ENCODE measurements at places on chromosomes 16 and 17.

- no peak for DNase-seq
These were observed 32.0 kb downstream of the MBTPS1 start for GRCh38 chr16:84084570-84085270.

DNA sequence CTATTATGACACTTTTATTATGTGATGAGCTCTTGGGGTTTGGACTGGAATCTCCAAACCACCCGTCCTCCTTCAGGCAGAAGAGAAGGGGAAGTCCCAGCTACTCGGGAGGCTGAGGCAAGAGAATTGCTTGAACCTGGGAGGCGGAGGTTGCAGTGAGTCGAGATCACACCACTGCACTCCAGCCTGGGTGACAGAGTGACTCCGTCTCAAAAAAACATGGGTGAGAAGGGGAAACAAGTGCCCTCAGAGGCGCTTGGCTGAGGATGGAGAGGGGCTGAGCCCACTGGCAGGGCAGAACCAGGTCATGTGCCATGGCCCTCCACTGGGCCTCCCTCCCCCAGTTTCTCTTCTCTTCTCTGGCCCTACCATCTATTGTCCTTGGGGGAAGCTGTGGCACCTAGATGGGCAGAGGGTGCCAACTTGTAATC, 120.9 kb upstream of the SMURF2 start:
- no peak for DNase-seq

DNA sequence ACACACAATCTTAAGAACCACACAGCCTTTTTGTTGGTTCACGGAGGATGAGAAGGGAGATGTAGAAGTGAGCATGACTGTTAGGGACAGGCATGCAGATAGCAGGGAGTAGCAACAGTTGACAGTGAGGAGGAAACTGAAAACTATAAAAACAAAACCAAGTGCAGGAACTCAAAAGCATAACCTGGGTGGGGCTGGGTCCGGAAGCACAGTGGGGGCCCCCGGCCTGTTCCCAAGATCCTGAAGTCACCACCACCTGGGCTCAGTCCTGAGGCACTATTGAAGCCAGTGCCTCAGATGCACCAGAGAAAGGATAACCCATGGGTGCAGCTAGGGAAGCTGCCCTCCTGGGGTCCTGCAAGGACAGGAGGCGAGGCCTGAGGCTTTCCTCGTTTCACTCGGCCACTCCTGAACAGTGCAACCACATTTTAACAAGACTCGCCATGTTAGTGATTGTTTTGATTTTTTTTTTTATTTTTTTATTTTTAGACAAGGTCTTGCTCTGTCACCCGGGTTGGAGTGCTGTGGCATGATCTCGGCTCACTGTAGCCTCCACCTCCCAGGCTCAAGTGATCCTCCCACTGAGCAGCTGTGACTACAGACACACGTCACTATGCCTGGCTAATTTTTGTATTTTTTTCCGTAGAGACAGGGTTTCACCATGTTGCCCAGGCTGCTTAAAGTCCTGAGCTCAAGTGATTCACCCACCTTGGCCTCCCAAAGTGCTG, 27.7 kb upstream of the CBX4 start:
- no peak for DNase-seq

DNA sequence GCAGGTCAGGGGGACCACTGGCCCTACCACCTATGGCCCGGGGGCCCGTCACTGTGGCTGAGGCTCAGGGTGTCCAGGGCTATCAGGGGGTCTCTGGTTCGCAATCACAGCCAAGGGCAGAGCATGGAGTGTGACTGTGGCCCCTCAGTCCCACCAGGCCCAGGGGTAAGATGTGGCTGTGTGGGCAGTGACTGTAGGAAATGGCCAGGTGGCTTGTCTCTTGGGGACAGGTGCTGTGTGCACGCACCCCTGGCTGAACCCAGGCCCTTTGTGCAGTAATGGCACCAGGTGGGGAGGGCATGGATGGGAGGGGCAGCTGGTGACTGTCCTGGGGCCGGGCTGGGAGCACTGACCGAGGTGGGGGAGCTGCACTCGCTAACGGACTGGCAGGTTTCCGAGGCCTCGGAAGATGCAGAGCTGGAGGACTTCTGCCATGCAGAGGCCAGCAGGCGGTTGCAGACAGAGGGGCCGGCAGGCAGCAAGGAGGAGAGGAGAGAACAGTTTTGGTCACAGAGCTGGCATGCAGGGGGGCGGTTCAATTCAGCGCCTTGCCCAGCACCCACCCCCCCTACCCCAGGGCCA, 18.8 kb downstream of the IL34 start:
- DNase-seq: no peak

DNA sequence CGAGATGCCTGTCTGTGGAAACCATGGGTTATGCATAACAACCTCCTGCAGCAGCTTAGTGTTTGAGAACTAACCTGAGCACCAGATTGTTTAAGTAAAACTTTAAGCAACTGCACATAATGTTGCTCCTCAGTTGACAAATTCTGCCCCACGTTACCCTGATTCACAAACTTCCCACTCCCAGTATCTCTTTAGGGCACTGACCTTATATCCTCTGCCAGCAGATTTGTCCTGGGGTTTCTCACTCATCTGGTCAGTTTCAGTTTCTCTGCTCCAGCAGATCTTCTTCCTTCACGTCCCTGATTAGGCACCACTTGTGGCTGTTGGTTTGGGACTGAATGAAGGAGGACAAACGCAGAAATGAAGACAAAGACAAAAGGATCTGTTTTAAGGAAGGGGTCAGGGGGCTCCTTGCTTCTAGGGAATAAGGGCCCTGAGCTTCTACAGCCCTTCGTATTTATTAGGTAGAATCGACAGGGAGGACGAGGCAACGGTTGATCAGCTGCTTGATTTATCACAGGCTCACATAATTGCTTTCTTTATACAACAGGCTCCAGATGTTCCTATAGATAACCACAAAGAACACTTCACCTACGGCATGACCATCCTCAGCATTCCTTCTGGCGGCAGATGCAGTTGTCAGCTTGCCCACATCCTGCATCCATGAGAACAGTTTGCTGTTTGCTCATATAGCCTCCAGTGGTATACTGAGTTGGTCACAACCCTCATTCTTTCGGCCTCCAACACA, 13.5 kb upstream of the ZNF689 start:
- no peak for DNase-seq

- DNase-seq: no peak
These were observed 951 bp upstream of the GPRC5C start for GRCh38 chr17:74430706-74431567.

DNA sequence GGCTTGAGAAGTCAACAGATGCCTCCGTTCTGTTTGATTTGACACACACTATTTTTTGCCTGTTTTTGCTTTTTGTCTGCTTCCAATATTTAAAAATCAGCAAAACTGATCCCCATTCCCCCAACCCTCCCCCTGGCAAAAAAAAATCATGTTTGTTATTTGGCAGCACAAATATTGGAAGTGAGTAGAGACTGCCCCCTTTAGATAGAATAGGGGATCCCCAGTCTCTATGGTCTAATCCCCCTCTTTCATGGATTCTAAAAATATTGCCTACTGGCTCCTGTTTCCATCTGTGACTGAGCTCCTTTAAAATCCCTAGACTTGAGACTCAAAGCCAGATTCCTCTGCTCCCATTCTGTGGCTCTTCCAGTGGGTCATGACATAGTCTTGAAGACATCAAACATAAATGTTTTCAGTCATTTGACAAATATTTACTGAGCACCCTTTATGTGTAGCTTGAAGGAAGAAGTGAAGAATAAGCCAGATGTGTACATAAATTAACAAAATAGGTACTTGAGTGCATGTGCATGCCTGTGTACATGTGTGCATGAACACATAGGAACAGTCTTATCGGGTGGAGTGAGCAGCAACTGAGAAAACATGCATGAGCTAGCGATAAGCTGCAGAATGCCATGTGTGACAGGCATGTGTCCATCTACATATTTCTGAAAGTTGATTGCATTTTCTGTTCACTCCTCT, 101.2 kb downstream of the SALL1 start:
- DNase-seq: no peak

- DNase-seq: no peak
These were observed 205.1 kb upstream of the ELAC2 start for GRCh38 chr17:13222975-13223374.

DNA sequence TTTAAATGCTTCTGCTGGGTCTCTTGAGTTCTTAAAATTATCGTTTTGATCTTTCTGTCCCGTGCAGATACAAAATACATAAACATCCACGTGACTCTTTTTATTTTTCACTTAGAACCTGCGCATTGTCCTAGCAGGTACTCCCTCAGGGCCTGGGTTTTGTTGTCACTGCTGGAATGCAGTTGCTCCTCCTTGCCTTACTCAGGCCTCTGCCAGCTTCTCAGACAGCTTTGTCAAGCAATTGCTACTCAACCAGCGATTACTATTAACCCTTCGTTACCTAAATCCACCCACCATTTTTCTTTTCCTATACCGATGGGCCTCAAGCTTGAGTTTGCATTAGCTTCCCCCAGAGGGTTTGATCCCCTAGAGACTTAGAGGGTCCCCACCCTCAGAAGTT, 405.9 kb upstream of the RBFOX1 start:
- no peak for DNase-seq

DNA sequence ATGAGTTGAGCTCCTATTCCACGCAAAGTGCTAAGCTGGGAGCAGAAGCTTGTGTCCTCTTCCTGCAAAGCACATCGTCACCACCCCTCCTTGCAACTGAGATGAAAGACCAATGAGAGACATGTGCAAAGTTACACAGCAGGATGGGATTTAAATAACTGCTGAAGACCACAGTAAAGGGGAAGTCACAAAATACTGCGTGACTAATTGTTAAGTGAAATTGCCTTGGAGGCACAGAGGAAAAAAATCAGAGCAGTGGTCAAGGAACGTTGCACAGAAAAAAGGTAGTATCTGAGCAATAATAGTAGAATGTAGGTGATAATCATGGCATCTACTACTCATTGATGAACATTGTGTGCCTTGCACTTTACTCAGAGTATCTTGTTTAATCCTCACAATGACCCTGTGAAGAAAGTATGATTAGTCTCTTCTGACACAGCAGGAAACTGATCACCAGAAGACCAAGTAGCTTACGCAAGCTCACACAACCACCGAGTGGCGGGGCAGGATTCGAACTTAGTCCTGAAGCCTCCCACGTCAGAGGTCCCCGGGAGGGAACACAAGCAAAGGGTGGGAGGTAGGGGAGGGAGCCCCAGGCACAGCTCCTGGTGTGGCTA, 15.4 kb upstream of the MYO18A start:
- no peak for DNase-seq

GRCh38 chr16:86992587-86992986, 324.6 kb downstream of the C16orf95 start:
- DNase-seq: no peak

DNA sequence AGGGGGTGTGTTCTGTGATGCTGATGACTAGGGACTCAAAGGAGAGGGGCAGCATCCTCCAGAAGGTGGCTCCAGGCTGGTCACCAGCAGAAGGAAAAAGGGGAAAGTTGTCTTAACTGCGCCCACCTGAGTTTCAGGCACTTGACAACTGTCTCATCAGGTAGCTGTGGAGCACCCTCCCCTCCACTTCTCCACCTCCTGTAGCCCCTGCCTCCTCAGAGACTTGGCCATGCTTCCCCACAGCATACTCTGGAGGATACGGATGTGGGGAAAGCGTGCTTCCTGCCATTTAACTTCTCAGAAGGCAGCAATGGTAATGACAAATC, 17.9 kb downstream of the CFAP20 start:
- no peak for DNase-seq

DNA sequence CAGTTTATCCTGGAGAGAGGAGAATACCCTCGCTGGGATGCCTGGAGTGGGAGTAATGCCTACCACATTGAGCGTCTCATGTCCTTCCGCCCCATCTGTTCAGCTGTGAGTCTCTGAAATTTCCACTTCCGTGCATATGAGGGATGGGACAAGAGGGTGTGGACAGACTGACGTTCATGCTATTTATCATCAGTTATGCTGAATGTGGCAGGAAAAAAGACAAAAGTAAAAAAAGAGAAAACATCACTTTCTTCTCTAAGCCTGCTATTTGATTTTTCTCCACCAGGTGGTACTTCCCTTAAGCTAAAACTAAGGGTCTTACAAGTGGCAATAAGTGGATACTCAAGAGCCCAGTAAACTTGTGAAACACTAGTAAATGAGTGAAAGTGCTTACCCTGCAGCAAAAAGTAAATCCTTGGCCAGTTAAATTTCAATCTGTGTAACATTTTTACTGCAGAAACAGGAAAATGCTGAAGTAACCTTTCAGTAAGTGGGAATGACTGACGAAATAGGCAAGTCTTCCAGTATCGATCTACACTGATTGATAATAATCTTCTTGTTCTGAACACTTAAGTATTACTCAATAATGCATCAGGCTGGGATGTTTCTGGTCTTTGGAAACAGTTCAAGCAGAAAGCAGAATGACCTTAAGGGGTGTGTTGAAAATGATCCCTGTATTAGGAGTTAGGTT, 5.6 kb downstream of the CRYBA1 start:
- DNase-seq: no peak

- no peak for DNase-seq
These were observed 681 bp downstream of the TMEM102 start for GRCh38 chr17:7435676-7436555.

- no peak for DNase-seq
These were observed 95.6 kb downstream of the STXBP4 start for GRCh38 chr17:55063885-55064874.

DNA sequence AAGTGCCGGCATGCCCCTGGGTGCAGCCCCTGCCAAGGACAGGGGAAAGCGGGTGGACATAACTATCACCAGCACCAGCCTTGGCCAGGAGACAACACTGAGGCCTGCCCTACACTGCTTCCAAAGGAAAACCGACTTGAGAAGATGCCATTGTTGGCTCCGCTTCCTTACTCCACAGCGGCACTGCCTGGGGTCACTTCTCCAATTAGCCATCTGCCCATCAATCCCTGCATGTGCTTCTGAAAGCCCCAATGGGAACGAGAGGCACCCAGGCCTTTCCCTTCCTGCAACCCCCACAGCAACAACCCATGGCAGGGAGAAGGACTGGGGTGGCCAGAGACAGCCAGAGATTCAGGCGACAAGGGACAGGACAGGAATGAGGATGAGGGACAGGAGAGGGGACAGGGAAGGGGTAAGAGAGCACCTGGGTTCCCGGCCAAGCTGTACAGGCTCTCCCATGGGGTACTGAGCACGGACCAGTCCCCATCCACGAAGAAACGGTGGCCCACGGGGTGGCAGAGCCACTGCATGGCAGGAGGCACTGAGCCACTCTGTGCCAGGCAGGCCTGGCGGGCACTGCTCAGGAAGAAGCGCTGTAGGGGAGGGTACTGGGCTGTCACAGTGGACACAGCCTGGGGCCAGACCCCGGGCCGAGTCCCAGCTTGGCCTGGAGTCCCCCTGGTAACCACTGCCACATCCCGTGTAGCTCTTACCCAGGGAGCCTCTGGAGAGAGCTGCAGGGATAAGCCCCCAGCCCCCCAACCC, 21.2 kb downstream of the SREBF1 start:
- DNase-seq: no peak
